ENCODE measurements at places on chromosomes 16 and 17.

DNA sequence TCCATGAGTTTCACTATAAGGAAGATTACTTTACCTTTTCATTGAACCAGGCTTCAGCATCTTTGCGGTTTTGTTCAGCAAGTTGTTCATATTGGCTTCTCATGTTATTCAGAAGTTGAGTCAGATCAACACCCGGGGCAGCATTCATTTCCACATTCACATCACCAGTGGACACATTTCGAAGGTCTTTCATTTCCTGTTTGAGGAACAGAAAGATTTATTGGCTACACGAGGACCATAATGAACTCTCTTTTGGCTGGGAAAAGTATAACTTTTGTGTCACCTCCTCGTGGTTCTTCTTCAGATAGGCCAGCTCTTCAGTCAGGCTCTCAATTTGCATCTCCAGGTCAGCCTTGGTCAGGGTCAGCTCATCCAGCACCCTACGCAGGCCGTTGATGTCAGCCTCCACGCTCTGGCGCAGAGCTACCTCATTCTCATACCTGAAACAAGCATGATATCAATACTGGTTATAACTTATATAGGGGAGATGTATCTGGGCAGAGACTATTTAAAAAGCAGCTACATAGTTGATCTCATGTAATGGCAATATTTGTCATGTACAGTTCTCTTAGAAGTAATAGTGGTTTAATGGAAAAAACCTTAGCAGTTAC, 2.1 kb downstream of the KRT10 start:
- DNase-seq: no peak

DNA sequence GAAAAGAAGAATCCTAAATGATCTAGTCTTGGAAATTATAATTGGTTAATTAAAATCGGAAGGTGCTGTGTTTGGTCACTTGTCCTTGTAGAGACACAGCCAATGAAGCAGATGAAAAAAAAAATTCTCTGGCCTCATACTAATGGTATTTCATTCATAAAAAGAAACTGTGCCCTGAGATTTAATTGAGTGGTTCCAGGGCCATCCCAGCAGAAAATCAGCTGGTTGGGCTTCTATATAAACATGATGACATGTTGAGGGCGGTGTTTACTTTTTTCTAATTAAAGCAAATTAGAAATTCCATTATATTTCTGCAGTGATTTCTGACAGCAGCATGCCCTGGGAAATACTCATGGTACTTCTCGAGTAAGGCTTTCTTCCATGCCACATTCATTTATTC, 191.9 kb upstream of the KCNJ16 start:
- no peak for DNase-seq

DNA sequence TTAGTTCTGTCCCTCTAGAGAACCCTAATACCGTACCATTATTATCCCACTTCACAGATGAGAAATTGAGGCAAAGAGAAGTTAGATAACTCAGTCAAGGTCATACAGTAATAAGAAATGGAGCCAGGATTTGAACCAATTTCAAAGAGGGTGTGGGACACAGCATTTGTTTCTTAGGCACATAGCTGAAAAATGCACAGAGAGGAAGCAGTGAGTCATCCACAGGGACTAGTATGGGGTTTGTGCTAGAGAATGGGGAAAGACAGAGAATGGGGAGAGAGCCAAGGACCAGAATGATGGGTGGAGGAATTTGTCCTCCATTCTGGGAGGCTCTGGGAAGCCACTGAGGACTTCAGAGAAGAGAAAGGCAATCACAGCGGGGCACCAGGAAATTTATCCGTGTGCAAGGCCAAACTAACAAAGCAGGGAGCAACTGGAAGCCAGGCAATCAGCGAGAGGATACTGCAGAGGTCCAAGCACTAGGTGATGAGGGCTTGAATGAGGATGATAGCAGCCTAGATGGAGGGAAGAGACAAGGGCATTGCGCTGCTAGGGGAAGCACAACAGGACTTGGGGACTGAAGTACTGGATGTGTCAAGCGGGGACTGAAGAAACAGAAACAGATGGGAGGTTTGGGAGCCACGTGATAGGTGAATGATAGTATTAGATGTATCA, 78.1 kb upstream of the ZFHX3 start:
- DNase-seq: peak; percentile 14

DNA sequence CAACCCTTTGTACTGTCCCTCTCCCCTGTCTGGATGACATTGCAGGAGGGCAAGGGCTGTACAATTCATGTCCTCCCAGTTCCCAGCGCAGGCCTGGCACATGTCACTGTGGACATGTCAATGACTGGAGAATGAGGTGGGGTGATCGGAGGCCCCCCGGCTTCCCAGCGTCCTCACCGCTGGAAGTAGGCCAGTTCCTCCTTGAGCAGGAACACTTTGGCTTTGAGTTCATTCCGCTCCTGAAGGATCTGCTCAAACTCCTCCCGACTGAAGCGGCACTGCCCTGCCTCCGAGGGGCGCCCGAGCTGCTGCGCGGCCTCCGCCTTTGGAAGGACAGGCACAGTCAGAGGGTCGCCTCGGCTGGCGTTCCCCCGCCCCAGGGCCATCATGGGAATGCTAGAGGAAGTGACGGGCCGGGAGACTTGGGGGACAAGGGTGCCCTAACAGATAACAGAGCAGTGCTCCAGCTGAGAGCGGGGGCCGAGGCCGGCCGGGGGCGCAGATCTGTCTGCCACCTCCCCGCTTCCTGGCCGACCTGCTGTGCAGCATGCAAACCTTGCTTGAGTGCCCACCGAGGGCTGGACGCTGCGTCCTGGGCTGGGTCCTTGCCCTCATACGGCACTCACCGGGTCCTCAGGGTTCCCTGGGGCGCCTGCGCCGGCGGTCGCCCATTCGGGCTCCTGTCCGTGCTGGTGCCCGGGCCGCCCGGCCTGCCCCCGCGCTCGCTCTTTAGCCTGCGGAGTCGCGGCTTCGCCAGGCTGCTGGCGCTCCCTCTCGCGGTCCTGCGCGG, 1.3 kb downstream of the RILP start:
- no peak for DNase-seq

DNA sequence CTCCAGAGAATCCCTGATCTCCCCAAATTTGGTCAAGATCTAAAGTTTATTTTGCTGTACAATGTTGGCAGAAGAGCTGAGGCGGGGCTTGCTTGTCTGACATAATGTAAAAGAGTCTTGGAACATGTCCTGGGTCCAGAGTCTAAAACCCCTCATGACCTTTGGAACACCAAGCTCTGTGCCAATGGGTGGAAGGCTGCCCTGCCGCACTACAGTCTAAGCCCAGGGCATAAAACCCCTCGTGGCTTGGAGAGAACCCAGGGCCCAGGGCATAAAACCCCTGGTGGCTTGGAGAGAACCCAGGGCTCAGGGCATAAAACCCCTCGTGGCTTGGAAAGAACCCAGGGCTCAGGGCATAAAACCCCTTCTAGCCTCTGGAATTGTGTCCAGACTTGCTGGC, 36.7 kb downstream of the CCDC57 start:
- DNase-seq: no peak

- DNase-seq: no peak
Measured at GRCh38 chr17:77531641-77532040, 390.9 kb downstream of the SEC14L1 start.

DNA sequence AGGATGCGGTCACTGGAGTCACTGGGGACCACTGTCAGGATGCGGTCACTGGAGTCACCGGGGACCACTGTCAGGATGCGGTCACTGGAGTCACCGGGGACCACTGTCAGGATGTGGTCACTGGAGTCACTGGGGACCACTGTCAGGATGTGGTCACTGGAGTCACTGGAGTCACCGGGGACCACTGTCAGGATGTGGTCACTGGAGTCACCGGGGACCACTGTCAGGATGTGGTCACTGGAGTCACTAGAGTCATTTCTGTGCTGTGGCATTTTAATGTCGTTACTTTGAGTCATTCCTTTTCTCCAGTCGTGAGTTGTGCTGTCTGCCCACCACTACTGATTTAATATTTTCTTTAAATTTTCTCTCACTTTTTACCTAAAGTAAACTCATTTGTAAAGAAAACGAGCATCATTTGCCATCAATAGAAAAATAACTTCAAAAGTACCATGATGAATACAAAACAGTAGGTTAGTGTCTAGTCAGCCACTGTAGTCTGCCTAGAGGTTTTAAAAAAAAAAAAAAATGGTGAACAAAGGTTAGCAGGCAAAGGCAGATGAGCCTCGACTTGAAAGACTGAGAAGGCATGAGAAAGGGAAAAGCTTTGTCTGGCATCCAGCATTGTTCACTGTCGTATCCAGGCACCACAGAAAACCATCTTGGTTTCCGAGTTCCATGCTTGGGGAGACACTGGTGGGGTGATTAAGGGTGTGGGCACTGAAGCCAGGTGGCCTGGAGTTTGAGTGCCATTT, 346.6 kb downstream of the SNX29 start:
- DNase-seq: no peak

- no peak for DNase-seq
Measured at GRCh38 chr17:35891269-35891668, 11.1 kb upstream of the CCL5 start.

DNA sequence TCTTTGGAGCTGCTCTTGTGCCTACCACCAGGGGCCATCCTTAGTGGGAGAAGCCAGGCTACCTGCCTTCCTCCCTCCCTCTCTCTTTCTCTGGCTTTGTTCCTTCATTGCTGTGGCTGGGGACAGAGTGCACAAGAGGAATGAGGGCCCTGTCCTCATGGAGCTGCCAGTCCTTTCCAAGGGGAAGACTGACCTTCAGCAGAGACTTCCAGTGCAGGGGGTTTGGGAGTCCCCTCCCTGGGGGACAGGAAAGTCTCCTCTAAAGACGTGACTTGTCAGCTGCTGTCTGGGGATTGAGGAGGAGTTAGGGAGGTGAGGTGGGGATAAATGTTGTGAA, 108.1 kb downstream of the CMIP start:
- DNase-seq: no peak

- peak; percentile 5 for DNase-seq
Measured at GRCh38 chr16:55842369-55843104, 9.6 kb upstream of the CES1 start.

- no peak for DNase-seq
Measured at GRCh38 chr17:82033359-82034085, 2.0 kb downstream of the RAC3 start.

- no peak for DNase-seq
Measured at GRCh38 chr16:5205361-5206040, 107.9 kb upstream of the EEF2KMT start.

- DNase-seq: no peak
Measured at GRCh38 chr16:20257234-20257633, 70.1 kb downstream of the GP2 start.

DNA sequence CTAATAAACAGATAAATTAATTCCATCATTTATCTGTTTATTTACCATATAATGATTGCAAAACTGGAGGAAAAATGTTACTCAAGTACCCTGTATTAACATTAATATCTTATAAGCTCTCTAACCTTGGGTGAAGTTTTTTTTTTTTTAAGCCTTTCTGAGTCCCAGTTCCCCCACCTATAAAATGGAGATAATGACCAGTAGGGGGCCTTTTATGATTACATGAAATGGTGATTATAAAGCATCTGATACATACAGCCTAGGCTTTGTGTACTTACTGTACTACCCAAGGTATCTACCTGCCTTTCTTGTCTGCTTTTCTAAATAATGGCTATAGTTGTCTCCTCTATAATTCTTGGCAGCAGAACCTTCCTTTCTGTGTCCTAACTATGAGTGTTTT, 22.6 kb downstream of the LRRC36 start:
- DNase-seq: no peak

GRCh38 chr16:4801051-4801961, 1.1 kb downstream of the ROGDI start:
- DNase-seq: no peak

DNA sequence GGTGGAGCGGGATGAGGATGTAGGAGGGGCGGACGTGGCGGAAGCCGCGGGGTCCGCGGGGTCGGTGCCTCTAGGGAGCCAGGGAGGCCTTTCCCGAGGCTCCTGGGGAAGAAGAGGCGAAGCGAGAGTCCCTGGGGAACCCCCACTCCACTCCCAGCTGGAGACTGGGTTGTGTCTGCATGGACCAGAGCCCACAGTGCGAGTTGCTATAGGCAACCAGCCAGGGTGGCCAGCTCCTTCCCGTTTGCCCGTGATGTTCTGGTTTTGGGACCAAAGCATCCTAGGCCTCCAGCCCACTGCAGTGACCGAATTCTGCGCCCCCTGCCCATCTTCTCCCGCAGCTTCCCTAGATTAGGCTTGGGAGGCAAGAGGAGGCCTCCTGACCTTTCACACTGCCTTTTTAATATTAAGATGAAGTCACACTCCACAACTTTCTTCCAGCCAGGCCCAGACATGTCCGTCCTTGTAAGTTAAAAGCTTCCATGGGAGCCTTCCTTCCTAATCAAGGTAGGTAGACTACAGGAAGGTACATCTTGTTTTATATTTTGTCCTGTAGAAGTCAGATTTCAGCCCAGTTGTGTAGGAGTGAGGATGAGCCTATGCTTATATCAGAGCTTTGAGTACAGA, 469 bp downstream of the AMZ2 start:
- peak; percentile 5 for DNase-seq

Measured in HS-27A (cell line).